Astrocyte (in vitro differentiated cells and primary cell): ENCODE measurements at places on chromosomes 2 and 18.

DNA sequence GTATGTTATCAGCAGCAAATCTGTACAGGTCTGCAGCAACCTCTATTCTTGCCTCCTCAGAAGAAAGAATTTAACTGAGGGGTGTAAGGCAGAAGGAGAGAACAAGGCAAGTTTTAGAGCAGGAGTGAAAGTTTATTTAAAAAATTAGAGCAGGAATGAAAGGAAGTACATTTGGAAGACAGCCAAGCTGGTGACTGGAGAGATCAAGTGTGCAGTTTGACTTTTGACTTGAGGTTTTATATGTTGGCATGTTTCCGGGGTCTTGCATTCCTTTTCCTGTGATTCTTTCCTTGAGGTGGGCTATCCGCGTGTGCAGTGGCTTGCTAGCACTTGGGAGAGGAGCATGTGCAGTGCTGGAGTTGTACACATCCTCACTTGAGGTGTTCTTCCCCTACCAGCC is 16.5 kb upstream of the CERS6 start:
- peak; percentile 38 for DNase-seq

- no peak for DNase-seq
Observed at GRCh38 chr18:77940566-77940965, 690.9 kb downstream of the GALR1 start.

DNA sequence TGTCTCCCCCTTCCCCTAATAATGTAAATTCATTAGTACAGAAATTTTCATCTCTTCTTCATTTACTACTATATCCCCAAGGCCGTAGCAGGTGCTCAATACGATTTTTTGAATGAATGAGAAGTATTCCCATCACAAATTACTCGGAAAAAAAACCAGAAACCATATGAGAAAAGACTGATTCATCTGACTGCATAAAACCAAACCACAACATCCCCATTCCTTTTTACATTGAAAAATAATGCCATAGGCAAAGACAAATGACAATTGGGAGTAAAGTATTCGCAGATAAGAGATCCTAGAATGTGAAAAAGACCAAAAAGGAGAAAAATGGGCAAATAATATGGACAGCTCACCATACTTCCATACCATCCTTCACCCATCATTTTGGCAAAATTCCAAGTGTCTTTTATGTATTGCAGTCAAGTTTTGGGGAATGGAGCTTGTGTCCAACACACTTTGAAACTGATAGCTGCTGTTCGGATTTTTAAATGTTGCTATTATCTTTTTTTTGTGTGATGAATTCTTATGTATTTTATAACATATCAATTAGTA is 1.5 kb downstream of the ZC3H8 start:
- DNase-seq = no peak

DNA sequence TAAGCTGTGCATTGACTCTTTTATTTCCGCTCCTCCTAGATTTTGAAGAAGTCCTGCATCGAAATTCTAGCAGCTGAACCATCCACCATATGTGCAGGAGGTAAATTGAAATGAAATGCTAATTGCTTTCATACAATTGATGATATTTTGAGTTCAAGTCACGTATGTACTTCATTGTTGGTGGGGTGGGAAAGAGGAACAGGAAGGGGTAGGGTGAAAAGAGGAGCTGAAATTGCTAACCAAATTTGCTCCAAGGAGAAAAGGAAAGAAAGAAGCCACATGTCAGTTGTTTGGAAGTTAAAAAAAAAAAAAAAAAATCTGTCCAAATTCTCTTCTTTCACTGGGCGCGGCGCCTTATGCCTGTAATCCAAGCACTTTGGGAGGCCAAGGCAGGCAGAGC is 77.8 kb downstream of the ANTXR1 start:
- no peak for DNase-seq

GRCh38 chr2:16784652-16785051 is 119.0 kb upstream of the CYRIA start:
- no peak for DNase-seq

GRCh38 chr18:33536904-33537303 is 41.1 kb upstream of the ASXL3 start:
- DNase-seq = no peak

GRCh38 chr2:207750345-207750744 is 19.4 kb downstream of the FZD5 start:
- no peak for DNase-seq

DNA sequence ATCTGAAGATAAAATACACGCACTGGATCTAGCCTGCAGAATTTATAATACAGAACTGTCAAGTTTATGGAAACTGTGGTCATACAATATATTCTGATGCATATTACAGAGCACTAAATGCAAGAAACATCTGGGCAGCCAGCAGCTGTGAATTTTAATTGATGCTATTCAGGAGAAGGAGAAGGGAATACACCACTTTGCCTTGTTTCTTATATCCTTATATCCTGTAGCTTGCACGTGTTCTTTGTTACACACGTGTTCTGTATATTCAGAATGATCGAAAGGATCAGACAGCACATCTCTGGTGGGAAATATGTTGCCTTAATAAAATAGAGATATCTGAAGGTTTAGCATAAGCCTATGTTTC is 335.8 kb downstream of the AGPS start:
- DNase-seq = no peak
